ENCODE measurements at places on chromosomes 4 and X.

- DNase-seq, result no peak
Observed at GRCh38 chr4:47533689-47534347, 48.7 kb downstream of the ATP10D start.

DNA sequence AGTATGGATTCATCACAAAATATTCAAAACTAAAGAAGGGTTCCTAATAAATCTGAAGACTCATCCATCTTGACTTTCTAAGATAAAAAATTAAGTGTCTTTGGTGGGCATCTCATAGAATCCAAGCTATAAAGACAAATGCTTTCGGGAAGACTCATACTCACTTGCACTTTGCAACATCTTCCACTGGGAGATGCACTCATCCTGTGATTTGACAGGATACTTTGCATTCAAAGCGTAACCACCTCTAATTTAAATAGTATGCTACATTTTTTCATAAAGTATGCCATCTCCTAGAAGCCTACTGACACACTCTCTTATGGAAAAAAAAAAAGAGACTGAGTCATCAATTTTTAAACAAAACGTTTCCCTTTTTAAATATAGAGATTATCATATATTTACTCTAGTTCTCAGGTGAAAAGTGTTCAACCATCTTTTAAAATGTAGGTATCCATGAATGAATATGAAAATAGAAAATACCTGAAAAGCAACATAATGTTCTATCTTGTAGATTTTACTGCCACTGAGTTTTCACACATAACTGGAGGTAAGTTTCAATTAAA lies 119.6 kb downstream of the KLHL13 start:
- peak; percentile 3 for DNase-seq

DNA sequence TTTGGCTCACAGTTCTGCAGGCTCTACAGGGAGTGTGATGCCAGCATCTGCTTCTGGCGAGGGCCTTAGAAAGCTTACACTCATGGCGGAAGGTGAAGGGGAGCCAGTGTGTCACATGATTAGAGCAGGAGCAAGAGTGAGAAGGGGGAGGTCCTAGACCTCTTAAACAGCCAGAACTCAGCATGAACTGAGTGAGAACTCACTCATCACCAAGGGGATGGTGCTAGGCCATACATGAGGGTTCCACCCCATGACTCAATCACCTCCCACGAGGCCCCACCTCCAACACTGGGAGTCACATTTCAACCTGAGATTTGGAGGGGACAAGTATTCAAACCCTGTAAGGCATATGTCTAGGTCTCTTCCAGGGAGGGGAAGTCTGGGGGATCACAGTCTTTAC lies 33.4 kb downstream of the SPRY1 start:
- DNase-seq, result no peak

DNA sequence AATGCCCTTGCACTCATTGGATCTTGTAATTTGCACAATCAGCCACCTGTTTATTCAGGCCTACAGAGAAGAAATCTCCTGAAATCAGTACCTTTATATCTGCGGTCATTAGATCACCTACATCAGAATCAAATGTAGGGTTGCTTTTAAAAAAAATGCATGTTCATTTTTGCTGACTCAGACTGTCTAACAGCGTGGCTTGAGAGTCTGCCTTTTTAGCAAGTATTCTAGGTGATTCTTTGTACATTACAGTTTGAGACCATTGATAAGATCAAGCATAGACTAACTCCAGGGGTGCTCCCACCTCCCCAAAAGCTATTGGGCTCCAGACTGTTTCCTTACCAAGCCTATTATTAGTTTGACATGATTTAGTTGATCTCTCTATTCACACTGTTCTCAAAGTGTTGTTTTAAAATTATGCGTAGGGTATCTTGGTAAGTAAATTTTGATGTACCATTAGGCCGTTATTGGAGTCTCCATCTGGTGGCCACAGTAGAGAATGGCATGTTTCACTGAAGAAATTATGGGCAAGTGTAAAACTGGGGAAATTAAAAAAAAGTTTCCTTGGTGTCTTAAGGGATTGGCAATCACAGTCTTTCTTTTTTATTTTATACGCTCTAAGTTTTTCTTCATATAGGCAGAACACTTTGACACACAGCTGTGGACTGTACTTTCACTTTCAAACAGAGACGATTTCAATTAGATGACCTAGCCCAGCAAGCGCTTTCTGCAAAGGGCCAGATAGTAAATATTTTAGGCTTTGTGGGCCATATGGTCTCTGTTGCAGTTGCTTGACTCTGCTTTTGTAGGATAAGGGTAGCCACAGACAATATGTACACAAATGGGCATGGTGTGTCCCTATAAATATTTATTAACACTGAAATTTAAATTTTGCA lies 33.7 kb upstream of the MSL3 start:
- DNase-seq, result peak; percentile 50

- no peak for DNase-seq
Observed at GRCh38 chrX:52359614-52360232, 9.1 kb upstream of the XAGE2 start.

GRCh38 chr4:84804136-84804535 lies 162.4 kb downstream of the WDFY3 start:
- DNase-seq, result no peak

- no peak for DNase-seq
Observed at GRCh38 chr4:26873391-26874026, 12.9 kb downstream of the STIM2 start.

GRCh38 chr4:26420438-26420837 lies 69.8 kb downstream of the CCKAR start:
- no peak for DNase-seq

DNA sequence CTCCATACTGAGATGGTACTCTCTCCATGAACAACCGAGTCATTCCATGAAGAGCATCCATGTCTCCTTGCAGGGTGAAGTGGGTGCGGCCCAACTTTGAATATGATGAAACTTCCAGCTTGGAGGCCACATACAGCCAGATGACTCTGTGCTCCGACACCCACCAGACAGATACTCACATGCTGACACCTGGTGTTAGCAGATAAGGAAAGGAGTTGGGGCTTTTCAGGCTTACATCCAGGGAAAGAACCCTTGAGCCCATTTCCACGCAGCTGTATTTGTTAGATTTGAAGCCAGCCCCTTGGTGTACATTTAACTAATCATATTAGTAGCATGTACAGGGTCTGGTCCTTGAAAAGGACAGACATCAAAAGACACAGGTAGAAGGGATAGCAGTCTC lies 62.1 kb upstream of the PRRG3 start:
- no peak for DNase-seq

GRCh38 chrX:143121477-143121876 lies 95.7 kb downstream of the SPANXN4 start:
- DNase-seq, result no peak

DNA sequence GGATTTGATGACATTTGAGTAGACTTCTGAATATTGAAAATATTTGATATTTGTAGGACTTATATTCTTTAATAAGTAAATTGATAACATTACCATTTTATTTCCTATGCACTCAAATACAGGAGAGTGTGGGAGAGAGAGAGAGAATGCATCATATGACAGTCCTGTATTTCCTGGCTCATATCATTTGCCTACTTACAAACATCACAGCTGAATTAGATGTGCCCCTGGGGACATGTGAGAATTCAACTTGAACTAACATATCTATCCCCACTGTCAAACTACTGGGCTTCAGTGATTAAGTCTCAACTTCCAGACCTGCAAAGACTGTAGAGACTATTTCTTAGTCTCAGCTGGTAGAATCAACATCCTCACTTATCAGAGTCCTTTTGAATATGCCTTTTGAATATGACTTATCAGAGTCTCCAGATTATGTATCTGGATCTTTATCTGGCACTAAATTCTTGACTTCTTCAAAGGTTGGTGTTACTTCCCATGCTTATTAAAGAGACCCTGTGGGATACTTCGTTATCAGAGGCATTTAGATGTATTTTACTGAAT lies 75.5 kb downstream of the PABPC4L start:
- no peak for DNase-seq

DNA sequence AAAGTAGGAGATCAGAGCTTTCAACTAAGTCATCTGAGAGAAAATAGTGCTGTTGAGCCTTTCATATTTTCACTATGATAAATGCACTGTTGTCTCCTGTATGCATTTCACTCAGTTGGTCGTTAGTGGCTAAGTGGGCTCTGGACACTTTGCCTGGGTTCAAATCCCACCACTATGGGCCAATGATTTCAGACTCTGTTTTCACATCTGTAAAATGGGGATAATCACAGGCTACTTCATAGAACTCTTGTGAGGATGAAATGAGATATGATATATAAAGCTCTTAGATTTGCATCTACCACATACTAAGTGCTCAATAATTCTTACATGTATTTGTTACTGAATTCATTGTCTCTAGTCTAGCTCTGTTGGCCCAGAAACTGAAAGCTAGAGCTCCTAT lies 16.8 kb downstream of the LNX1 start:
- DNase-seq, result no peak

DNA sequence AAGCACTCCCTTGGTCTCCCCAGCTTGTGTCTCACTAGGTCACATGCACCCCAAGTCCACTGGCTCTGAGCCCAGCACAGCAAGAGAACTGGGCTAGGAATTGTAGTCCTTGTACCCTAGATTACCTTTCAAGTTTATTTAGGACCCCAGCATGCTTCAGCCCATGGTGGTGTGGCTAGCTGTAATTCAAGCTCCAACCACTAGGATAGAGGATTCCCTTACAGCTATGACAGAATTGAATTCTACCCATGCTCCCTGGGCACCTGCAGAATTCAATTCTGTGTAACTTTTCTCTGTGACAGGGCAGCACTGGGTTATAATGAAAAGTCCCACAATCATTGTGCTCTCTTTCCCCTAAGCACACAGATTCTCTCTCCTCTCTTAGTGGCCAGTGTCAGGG lies 253.8 kb upstream of the DMD start:
- no peak for DNase-seq

GRCh38 chr4:76726176-76726575 lies 171.8 kb downstream of the SOWAHB start:
- DNase-seq, result no peak

DNA sequence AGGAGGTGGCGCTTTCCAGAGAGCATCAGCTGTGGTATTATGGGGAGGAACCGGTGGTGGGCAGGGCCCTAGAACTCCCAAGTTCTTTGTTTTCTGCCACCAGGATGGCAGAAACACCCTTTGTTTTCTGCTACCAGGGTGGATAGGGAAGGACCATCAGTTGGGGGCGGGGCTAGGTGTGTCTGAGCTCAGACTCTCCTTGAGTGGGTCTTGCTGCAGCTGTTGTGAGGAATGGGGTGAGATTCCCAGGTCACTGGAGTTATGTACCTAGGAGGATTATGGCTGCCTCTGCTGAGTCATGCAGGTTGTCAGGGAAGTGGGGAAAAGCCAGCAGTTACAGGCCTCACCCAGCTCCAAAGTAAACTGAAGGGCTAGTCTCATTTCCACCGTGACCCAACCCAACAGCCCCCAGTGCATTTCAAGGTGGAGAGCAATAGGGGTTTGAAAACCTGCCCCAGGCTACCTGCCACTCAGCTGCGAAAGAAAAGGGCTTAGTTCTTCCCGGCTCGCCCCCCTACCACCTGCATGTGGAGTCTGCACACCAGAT lies 167.8 kb upstream of the FAM241A start:
- no peak for DNase-seq

GRCh38 chr4:32840461-32841189 lies 2120.5 kb downstream of the PCDH7 start:
- DNase-seq, result no peak

GRCh38 chr4:18454349-18454748 lies 432.8 kb upstream of the LCORL start:
- no peak for DNase-seq

- no peak for DNase-seq
Observed at GRCh38 chr4:170214101-170214500, 124.3 kb upstream of the AADAT start.

DNA sequence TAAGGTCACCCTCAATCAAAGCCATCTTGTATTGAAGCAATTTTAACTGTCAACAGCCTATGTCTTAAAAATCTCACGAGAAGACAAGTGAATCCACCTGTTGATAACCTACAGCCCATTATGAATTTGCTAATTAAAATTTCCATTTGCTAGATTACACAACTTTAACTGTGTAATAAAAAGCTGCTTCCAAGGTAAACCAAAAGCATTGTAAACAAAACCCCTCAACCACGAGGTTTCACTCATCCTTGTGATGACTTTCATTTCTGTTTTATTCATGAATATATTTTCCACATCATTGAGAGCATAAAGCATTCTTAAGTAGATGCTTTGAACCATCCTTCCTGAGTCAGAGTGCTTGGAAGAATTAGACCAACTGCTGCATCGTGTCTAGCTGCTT lies 217.5 kb upstream of the GYPA start:
- no peak for DNase-seq

DNA sequence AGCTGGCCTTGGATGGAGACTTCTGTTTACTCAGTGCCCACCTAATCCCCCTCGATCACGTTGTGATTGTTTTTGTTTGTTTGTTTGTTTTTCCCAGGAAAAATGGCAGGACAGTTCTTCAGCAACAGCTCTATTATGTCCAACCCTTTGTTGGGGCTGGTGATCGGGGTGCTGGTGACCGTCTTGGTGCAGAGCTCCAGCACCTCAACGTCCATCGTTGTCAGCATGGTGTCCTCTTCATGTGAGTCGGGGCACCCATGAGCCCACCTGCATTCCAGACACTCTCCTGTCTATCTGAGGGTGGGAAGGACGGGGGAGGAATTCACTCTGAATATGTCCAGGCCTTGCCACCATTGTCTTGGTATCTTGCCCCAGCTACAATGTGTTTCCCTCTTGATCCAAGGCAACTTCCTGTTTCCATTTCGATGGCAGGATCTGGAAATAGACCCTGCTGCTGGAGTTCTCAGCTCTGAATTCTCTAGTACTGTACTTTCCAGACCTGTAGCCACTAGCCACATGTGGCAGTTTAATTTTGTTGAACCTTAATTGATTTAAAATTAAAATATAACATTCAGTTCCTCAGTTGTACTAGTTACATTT lies 10.5 kb downstream of the SLC34A2 start:
- peak; percentile 69 for DNase-seq

DNA sequence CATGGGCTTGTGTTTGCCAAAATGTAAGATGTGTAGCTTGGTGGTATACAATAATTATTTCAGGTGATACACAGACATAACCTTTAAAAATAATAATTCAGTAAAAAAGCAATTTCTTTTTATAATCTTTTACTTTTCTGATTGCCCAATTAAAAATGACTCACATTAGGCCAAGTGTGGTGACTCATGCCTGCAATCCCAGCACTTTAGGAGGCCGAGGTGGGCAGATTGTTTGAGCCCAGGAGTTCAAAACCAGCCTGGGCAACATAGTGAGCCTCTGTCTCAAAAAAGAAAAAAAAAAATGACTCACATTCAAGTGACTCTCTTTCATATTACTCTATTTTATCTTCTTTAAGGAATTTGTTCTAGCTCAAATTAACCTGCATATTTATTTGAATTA lies 449.4 kb upstream of the HTR2C start:
- no peak for DNase-seq

DNA sequence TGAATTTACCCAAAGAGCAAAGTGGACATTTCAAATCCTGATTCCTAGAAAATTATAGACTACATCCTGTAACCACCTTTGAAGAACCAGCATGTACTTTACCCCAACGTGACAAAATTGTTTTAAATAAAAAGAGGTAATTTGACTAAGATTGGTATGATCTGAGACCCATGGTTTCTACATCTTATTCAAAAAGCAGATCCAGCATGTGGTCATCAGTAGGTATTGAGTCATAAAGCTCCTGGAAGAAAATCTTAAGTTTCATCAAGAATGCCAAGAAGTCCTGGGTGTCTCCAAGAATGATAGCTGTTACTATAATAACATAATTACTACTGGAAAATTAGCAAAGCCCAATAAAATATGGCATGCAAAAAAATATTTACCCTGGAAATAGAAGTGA lies 61.8 kb downstream of the NFKB1 start:
- DNase-seq, result no peak

Data from lung microvascular endothelial cell (primary cell).